CD8-positive, alpha-beta T cell (primary cell): ENCODE measurements at places on chromosomes 7 and 10.

GRCh38 chr10:110076559-110077318, 69.0 kb downstream of the ADD3 start:
- DNase-seq, result peak; percentile 54

- no peak for DNase-seq
Observed at GRCh38 chr10:76786504-76787072, 851.0 kb downstream of the KCNMA1 start.

- no peak for DNase-seq
Observed at GRCh38 chr7:146255609-146256008, 139.0 kb downstream of the CNTNAP2 start.

GRCh38 chr10:116960066-116960776, 44.8 kb downstream of the SHTN1 start:
- DNase-seq, result no peak

DNA sequence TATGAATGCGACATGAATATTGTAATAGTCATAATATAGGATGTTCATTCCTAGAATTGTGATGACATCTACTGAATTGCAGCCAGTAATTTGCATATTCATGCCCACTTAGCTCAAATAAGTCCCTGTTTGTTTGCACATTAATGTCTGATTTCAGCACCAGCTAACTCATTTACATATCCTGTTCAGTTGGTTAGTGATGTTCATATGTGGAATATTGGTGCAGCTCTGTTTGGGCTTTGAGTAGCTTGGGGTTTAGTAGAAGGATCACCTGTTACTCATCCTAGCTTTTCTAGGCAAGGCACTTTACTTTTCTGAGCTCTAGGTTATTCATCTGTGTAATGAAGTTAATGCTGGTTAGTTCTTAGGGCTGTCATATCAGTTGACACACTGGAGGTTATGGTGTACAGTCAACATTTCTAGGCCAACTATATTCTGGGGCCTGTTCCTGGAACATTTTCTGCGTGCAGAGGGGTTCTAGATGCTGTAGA, 238.4 kb downstream of the EXOC4 start:
- DNase-seq, result no peak

DNA sequence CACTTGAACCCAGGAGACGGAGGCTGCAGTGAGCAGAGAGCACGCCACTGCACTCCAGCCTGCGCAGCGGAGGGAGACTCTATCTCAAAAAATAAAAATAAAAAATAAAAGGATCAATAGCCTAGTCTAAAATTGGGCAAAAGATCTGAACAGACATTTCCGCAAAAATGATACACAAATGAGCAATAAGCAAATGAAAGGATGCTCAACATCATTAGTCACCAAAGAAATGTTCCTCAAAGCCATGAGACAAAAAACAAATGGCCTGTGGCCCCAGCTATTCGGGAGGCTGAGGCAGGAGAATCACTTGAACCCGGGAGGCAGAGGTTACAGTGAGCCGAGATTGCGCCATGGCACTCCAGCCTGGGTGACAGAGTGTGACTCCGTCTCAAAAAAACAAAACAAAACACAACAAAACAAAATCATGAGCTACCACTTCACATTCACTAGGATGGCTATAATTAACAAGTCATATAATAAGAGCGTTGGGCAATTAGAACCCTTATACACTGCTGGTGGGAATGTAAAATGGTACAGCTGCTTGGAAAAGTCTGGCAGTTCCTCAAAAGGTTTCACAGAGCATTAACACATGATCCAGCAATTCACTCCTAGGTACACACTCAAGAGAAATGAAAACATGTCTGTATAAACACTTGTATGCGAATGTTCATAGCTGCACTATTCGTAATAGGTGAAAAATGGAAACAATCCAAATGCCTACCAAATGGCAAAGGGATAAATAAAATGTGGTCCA, 3.1 kb downstream of the DAGLB start:
- no peak for DNase-seq

DNA sequence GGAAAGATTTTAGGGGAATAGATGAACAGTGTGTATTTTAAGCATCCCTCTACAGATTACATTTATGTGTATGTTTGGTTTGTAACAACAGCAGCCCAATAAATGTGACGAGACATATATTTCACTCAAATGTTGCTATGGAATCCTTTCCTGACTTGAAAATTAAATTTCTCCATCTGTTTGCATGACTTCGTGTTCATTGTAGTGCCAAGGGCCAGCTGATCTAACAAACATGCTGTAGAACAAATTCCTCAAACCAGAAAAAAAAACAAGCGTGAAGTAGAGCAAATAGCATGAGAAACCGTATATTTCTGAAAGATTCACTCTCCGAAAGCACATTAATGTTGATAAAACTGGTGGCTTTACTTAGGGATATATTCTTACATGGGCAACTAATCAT, 87.8 kb downstream of the NRCAM start:
- DNase-seq, result no peak

- no peak for DNase-seq
Observed at GRCh38 chr10:113129117-113129516, 179.1 kb downstream of the TCF7L2 start.

DNA sequence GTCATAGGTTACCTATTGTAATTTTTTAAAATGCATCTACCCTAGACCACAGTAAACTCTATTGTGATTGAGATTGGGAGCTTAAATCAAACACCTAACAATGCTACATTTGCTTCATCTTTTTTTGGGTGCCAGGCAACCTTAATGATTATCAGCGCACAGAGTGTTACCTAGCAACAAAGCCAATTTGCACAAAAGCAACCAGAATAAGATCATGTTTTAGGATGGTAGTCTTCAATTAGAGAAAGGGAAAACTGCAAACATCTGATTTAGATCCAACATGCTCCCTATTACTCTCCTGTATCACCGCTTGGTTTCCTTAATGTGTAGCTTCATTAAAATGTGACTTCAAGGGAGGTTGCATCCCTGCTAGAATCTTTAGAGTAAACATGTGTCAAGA, 226.9 kb downstream of the ABCA13 start:
- no peak for DNase-seq

- no peak for DNase-seq
Observed at GRCh38 chr7:2062648-2063047, 170.1 kb downstream of the MAD1L1 start.

- no peak for DNase-seq
Observed at GRCh38 chr10:103983367-103983911, 16.5 kb downstream of the SLK start.

DNA sequence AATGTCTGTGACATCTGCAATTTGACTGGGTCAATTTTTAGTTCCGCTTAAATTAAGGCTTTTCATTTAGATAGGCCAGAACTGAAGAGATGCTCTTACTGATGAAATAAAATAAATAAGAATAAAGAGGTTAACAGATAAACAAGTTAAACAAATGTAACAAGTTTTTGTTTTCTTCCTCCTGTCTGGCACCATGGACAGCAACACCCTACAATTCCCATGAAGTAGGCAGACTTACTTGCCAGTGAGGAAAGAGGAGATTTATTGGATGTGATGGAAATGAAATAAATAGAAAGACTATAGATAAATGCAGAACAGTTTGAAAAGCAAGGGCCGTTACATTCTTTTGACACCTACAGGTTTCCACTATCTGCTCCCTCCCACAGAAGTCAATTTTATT, 118.5 kb downstream of the AMPH start:
- DNase-seq, result no peak

DNA sequence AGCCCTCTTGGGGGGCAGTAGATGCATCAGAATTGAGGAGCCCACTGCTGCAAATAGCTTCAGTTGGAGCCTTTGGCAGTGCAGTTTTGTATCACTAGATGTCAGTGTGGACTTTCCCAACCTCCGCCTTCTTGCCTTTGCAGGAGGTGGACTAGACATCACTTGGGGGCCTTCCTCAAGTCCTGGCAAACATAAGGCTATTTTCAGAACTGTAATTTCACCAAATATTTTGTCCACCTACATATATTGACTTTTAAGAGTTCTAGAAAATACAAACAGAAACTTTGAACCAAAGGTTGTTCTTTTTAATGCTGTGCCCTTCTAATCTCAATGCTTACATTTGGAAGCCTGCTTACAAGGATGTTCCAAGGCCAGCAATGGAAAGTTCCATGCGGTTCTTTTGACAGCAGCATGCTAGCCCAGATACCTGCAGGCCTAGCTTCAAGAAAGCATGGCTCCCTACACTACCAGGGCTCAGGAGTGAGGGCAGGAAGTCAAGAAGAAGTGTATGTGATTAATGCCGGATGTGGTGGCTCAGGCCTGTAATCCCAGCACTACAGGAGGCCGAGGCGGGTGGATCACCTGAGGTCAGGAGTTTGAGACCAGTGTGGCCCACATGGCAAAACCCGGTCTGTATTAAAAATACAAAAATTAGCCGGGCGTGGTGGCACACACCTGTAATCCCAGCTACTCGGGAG, 8.0 kb upstream of the ZNRF2 start:
- peak; percentile 36 for DNase-seq

DNA sequence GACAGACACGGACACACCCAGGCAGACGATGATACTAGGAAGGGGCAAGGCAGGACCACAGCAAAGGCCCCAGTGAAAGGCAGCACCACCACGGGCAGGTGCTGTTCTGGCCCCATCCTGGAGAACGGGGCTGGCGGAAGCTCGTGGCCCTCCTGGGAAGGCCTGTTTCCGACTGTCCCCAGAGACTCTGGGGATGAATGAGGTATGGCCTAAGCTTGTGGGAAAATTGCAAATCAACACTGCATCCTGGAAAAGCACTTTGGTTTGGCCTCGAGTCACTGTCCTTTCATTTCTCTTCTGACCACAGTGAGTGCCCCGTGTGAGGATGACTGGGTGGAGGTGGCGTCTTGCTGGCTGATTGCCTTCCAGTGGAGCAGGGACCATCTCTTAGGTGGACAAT, 81.6 kb upstream of the ANLN start:
- peak; percentile 19 for DNase-seq

- no peak for DNase-seq
Observed at GRCh38 chr10:30762620-30763019, 133.1 kb upstream of the LYZL2 start.

- DNase-seq, result no peak
Observed at GRCh38 chr7:20030915-20031362, 186.2 kb downstream of the MACC1 start.

- no peak for DNase-seq
Observed at GRCh38 chr10:68327889-68328786, 3.7 kb upstream of the HNRNPH3 start.

GRCh38 chr10:34776090-34776690, 38.9 kb downstream of the PARD3 start:
- DNase-seq, result no peak

DNA sequence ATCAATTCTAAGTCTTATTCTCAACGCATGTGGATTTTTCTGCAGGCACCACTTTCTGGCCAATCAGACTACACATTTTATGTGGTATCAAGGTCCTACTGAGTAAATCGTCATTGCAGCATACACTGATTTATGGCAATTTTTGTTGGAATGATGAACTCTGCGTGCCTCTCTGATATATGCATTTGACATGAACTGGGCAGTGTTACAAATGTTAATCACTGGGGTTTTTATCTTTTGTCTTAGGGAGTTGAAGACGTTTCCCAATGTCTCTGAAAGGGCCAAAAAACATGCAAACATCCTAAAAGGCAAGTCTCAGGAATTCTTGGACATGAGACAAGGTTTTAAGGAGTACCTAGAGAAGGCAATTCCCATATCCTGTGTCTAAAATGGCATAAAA, 809.5 kb upstream of the CELF2 start:
- DNase-seq, result no peak

DNA sequence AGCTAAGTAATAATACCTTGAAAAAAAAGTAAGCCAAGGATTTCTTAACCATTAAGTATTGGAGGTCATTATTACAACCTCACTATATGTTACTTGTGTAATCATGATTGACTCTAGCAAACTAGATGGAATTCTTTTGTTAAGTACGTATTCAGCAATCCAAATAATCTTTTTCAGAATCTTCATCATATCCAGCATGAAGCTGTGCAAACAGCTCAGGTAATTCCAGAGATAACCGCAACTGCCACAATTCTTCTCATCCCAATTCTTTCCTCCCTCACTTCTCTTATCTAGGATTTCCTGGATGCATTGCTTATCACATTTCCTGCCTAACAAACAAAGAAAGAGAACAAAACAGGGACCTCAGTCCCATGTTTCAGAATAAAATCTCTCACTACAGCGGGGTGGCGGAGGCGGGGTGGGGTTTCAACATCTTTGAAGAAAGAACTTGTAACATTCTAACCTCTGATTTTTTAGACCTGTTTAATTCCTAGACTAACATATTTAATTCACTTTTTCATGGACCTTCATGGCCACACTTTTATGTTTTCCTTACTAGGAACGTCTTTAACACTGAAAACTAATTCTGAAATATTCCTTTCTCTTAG, 156.5 kb downstream of the POM121L12 start:
- no peak for DNase-seq

DNA sequence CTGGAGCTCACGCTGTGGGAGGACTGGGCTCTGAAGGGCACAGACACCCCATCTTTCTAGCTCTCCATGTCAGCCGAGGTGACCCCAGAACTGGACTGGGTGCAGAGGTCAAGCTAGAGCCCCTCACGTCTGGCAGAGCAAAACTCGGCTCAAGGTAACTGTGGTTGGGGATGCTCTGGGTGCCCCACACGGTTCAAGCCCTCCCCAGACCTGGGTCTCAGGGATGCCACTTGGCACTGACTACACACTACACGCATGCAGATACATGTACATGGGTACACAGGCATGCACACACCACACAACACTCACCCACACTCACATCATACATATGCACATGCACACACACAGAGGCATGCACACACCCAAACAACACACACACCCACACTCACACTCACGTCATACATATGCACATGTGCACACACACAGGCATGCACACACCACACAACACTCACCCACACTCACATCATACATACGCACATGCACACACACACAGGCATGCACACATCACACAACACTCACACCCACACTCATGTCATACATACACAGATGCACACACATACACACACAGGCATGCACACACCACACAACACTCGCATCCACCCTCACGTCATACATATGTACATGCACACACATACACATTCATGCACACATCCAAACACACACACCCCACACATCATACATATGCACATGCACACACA, 219.3 kb downstream of the DNAJB6 start:
- DNase-seq, result no peak

DNA sequence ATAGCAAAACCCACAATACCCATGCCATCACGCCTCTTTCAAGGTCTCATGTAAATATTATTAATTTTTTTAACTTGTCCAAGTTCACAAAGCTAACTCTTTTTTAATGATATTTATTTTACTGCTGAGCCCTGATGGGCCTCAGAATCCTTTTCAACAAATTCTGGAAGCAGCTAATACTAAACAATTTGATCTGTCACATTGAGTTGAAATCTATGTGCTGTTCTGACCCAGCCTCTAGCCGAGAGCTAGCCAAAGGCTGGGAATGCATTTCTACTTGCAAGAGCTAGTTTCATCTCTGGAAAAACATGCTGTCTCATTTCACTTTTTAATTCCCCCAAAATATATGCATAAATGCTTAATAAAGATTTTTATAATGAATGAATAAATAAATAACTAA, 47.9 kb downstream of the TFAM start:
- no peak for DNase-seq

DNA sequence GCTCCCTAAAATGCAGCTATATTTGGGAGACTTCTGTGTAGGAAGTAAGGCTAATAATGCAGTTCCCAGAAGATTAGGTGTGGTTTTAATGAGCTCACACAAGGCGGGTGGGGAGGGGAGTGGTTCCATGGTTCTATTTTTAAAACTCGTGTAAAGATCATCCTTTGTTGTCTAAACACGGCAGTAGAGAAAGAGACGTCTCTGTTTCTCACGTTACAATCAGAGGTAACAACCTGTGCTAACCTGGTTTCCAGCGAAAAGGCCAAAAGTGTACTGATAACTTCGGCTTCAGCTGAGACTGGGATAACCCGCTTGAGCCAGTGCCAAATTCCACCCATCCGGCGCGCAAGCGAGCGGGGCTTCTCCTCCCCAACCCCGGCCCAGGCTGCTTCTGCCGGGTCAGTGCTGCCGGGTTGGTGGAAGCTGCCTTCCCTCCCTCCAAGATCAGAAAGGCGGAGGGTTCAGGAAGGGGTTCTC, 2.5 kb upstream of the MAP3K8 start:
- no peak for DNase-seq
